ENCODE measurements at places on chromosomes 11 and 22.

DNA sequence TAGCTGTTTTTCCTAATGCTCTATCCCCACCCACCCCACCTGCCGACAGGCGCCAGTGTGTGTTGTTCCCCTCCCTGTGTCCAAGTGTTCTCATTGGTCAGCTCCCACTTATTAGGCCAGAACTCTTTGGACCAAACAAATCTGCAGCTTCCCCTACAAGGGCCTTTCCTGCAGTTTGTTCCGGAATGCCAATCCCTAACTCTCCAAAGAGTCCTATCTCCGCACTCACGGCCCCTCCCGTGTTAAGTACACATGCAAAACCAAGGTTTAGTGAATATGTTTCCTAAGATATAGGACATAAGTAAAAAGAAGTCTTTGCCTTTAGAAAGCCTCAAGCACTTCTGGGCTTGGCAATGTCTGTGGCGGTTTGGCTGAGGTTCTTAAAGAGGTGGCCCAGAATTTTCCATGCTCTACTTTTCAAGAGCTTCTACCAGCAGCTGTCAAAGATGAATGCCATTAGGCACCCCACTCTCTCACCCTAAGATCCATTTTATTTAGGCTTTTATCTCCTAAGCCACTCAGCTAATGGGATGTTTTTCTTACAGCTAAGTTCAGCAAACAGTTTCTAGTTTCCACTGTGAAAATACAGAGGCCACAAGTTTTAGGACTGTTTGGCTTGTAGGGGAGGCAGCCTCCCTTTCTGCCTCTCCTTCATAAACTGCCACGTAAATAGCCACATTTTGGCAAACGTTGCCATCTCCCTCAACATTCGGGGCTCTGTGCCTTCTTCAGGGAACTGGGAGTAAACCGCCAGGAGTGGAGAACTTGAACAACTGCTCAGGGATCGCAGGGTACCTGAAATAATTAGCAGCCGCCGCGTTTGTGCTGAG is 1.6 kb downstream of the CD59 start:
- DNase-seq, result peak; percentile 13

DNA sequence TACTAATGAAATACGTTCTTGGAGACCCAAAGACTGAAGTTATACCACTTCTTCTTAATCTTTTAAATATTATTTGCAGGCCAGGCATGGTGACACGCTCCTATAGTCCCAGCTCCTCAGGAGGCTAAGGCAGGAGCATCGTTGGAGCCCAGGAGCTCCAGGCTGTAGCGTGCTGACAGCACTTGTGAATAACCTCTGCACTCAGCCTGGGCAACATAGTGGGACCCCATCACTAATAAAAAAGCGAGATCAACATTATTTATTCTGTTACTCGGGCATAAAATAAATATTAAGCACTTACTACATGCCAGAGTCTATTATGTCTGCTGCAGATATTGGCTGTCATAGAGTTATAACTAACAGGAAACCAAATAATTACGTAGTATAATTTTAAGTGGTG is 720 bp upstream of the MED17 start:
- DNase-seq, result no peak

- no peak for DNase-seq
Observed at GRCh38 chr22:41041532-41041931, 50.9 kb upstream of the EP300 start.

DNA sequence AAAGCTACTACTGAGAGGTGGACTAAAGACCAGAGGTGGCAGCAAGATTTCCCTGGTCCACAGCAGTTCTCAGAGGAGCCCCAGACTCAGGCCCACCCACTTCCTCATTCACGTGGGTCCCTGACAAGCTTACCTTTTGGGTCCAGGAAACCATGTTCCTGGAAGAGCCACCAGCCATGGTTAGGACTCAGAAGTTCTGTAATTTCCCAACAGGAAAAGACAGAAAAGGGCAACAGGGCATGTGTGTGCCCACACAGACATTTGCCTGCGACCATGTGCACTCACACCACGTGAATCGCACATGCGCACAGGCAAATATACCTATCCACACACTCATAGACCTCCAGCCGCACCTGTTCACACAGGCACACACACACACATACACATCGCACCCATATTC is 42.9 kb downstream of the LRRC32 start:
- no peak for DNase-seq

- no peak for DNase-seq
Observed at GRCh38 chr11:29485641-29486040, 531.2 kb downstream of the KCNA4 start.

GRCh38 chr11:128235958-128236357 is 351.4 kb downstream of the ETS1 start:
- DNase-seq, result no peak

DNA sequence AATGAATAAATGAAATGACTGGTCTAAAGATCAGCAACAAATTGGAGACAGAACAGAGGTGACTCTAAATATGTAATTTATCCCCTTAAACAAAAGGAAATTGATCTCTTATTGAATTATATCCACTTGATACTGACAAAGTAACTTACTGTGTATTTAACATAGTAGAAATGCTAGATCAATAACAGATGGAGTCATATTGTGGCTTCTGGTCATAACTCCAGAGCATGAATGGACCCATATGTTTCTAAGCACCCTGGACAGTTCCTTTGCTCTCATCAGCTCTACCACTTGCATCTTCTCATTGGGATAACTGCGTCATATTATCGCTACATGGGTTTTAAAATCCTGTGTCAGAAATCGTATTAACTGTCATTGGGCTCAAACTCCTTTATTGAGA is 222.3 kb downstream of the ETS1 start:
- DNase-seq, result peak; percentile 66

DNA sequence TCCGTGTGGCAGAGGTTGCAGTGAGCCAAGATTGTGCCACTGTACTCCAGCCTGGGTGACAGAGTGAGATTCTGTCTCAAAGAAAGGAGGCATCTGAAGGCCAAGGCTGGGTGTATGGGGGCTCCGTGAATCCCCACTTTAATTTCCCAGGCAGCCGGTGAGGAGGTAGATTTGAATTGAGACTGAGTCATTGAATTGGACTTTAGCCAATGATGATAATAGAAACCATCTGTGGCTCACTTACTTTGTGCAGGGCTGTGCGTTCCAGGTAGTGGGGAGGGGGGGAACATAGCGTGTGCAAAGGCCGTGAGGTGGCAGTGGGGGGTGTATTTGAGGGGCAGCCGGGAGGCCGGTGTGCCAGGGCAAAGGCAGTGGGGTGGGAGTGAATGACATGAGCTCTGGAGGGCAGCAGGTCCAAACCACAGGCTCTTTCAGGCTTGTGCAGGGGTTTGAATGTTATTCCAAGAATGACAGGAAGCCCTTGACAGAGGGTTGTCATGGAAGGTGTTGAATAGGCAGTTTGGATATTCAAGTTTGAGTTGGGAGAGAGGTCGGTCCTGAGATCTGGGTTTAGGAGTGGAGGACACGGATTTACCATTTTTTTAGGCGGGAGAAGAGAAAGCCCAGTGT is 6.1 kb downstream of the ARHGAP8 start:
- no peak for DNase-seq

- peak; percentile 38 for DNase-seq
Observed at GRCh38 chr11:67648140-67648795, 2.3 kb downstream of the ACY3 start.

DNA sequence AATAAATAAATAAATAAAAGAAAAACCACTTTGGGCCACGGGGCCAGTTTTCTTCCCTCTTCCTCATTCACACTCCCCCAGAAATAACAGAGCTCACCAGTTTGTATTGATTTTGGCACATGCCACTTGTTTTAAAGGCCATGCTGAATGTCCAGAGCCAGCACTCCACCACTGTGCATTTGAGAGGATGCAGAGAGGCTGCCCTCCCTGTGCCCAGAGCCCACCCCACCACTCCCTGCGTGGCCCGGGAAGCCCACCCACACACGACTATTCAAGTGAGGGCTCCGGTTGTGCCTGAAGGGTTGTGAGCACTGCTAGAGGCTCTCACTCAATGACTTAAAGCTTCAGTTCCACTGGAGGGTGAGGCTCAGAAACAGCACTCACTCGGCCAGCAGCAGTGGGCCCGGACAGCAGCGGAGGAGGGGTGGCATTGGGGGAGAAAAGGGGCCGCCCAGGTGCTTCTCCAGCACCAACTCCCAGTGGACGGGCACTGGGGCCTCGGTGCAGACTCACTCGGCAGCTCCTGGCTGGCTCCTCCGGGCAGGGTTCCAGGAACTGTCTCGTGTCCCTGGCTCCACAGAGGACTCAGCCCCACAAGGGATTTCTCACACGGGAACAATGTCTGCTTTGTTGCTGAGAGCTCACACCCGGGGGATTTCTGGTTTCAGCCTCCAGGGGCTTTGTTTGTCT is 112.7 kb downstream of the SHANK2 start:
- DNase-seq, result no peak

- DNase-seq, result no peak
Observed at GRCh38 chr11:33321422-33321821, 64.2 kb downstream of the HIPK3 start.

DNA sequence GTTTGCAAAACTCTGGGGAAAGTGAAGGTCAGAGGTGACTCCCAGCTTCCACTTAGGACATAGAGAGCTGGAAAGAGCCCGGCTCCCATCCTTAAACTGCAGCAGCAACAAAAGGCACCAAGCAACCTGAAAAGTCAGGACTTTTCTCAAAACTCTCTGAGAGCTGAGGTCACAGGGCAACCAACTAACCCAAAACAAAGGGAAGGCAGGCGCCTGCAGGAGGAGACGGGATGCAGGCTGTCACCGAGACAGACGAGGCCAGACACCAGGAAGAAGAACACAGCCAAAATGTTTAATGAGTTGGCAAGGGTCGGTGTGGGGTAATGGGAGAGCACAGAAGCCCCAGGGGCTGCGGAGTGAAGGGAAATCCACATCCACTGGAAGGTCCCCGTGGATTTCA is 19.9 kb downstream of the ASCL2 start:
- no peak for DNase-seq

DNA sequence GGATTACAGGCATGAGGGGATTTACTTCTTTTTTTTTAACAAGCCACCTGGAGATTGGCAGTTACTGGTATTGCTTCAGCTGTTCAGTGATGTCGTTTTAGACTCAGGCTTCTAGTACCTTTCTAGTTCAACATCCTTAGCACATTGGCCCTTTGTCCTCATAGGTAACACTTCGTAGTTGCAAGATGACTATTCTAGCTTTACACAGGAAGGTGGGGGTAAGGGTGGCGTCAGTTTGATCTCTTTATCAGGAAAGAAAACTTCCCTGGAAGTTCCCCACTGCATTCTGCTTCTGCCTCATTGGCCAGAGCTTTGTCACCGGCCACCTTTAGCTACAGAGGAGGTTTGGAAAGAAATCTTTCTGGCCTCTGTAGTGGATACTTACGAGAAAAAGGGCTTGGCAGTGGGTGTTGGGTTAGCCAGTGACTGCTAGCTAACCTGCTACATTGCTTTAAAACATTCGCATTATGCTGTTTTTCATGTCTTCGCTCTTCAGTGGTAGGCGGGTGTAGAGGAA is 40.7 kb downstream of the SFI1 start:
- peak; percentile 15 for DNase-seq

DNA sequence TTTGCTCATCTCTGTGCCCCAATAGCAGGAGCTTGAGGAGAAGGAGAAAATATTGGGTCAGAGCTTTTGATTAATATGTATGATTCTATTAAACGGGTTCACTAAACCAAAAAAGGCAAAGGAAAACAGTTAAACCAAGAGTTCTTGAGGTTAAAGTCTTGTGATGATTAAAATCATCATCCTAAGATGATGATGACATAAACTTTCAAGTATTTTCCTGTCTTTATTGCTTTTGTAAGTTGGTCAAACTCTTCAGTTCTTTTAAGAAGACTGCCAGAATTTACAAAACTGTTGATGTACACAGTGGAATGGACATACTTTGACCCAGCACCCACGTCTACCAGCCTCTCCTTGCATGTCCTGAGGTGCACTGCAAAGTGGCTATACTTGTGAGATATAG is 41.0 kb downstream of the FDX1 start:
- DNase-seq, result no peak

GRCh38 chr11:119899997-119900396 is 171.0 kb upstream of the NECTIN1 start:
- no peak for DNase-seq

- DNase-seq, result no peak
Observed at GRCh38 chr11:117750916-117751662, 45.9 kb downstream of the DSCAML1 start.

DNA sequence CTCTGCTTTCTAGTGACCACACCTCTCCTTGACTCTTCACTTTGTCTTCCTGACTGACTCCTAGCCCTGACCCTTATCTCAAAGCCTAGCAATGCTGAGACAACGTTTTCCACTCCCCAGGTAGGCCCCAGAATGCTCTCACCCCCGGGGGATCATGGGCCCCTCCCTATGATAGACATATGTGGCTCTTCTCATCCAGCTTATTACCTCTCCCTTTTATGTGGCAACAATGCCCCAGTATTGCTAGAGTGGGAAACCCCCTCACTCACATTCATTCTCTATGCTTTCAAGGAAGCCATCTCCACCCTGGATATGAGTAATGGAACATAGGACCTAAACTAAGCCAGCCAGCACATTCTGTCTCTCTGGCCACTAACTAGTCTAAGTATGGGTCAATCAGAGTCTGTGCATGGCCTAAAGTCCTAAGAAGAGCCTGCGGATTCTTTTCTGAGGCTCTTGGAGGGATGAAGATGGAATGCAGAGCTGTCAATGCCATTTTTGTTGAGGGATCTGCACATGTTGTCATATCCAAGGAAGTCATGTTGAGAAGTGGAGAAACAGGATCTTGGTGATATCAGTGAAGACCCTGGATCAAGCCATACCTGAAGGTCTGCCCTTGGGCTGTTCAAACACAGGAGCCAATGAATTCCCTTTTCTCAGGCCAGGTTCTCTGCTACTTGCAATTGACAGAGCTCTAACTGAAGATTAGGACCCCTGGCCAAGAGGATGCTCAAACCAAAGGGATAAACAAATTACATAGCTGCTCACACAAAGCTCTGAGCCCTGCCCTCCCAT is 79.8 kb upstream of the GRK3 start:
- no peak for DNase-seq
